Heart left ventricle (tissue), 16 donors: ENCODE measurements at places on chromosomes 12 and 14.

DNA sequence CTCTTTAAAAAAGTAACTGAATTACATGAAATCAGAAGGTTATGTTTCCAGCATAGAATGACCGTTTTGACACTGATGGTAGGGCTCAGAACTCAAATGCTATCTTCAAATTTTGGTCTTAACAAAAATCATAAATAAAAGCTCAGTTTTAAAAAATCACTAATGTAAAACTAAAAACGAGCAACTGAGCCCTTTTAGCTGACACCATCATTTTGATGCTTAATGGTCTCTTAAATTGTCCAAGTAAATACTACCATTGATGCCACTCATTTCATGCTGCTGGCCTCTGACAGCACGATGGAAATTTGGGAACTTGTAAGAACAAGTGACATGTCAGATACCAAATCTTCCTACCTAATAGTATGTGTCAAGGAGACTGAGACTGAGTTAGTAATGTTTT is 205.0 kb downstream of the AKAP6 start:
- DNase-seq, result no peak

GRCh38 chr12:81699551-81699950 is 59.6 kb downstream of the PPFIA2 start:
- DNase-seq, result no peak

- DNase-seq, result no peak
Observed at GRCh38 chr12:562634-563033, 100.6 kb downstream of the NINJ2 start.

DNA sequence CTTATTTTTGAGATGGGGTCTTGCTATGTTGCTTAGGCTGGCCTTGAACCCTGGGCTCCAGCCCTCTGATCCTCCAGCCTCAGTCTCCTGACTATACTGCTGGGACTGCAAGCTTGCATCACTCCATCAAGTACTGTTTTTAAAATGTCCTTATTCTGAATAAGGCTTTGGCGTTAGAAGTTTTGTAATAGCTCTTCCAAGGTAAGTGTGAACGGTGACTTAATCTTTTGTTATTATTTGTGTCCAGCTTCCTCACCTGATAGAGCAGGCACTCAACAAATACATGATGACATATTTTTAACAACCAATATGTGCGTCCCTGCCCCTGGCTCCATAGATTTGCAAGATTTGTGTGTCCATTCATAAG is 1.4 kb downstream of the C1RL start:
- DNase-seq, result no peak

DNA sequence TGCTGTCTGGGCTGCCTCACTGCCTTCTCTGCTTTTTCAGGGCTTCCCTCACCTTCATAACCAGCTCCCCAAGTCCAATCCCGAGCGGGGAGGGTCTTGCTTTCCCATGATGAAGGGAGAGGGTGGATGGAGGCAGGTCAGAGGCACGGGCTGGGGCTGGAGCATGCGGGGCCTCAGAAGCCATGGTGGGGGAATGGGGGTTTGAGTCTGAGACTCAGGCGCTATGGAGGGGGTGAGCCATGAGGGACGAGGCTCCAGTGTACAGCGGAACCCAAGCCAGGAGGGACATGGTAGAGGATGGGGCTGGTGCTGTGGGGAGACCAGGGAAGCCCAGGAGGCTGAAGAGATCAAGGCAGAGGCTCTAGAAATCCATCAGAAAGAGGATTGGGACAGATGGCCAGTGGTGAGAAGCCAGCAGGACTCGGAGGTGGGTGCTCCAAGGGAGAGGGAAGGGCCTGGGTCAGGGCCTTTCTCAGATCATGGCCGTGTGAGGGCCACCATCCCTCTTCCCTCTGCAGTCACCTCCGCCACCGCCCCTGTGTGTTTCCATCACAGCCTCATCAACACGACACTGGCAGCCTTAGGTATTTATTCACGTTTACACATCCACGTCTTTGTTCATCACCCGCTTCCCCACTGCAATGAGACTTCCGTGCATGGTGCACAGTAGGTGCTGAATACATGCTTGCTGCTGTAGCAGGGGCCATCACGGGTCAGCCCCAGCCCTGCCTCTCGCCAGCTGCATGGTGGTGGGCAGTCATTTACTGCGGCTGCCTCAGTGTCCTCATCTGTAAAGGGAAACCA is 144.7 kb downstream of the ADGRD1 start:
- DNase-seq, result no peak

GRCh38 chr14:85315733-85316290 is 214.1 kb upstream of the FLRT2 start:
- DNase-seq, result no peak

- no peak for DNase-seq
Observed at GRCh38 chr12:122878780-122879612, 16.9 kb downstream of the VPS37B start.

GRCh38 chr14:35412272-35413056 is 7.9 kb upstream of the NFKBIA start:
- no peak for DNase-seq
